ENCODE measurements at places on chromosomes 7 and 10.

GRCh38 chr10:76195654-76196390 lies 764.4 kb downstream of the LRMDA start:
- no peak for DNase-seq
- H3K4me3 ChIP-seq, result no peak overlapping the region
- no peak overlapping the region for H3K27ac ChIP-seq
- H3K27me3 ChIP-seq, result no peaks in the 10 kb centered on the region
- H3K36me3 ChIP-seq, result no peaks in the 10 kb centered on the region
- H3K4me1 ChIP-seq, result peaks cover 12% of the 10 kb centered on the region

GRCh38 chr7:121178869-121179497 lies 149.8 kb upstream of the WNT16 start:
- no peaks in the 10 kb centered on the region for H3K27me3 ChIP-seq
- no peaks in the 10 kb centered on the region for H3K4me1 ChIP-seq
- no peaks in the 10 kb centered on the region for H3K36me3 ChIP-seq
- no peak for DNase-seq
- H3K27ac ChIP-seq, result no peak overlapping the region

- no peak for DNase-seq
- no peaks in the 10 kb centered on the region for H3K27me3 ChIP-seq
- H3K27ac ChIP-seq, result no peak overlapping the region
- H3K4me3 ChIP-seq, result no peak overlapping the region
- H3K36me3 ChIP-seq, result no peaks in the 10 kb centered on the region
Measured at GRCh38 chr7:86339051-86339450, 304.7 kb upstream of the GRM3 start.

DNA sequence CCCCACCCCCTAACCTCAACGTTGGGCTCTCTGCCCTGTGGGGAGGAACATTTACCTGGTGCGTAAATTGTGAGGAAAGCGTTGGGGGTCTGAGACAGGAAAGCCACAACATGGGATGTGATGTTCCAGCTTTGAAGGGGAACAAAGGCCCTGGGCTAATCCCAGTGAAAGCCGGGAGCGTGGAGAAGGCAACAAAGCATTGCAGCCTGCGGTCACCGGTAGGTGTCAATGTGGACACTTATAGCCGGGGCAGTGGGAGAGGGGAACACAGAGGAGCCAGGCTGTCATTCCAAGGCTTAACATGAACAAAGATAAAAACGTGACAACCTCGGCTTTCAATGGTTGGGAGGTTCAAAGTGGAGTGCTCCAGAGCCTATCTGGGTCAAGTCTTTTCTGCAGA lies 12.7 kb downstream of the PTF1A start:
- no peak overlapping the region for H3K4me3 ChIP-seq
- no peaks in the 10 kb centered on the region for H3K36me3 ChIP-seq

GRCh38 chr7:129828989-129829736 lies 123.6 kb downstream of the UBE2H start:
- H3K4me3 ChIP-seq, result no peak overlapping the region
- peaks cover 50% of the 10 kb centered on the region for H3K4me1 ChIP-seq
- no peak for DNase-seq
- H3K27ac ChIP-seq, result peak overlapping the region; percentile 72

DNA sequence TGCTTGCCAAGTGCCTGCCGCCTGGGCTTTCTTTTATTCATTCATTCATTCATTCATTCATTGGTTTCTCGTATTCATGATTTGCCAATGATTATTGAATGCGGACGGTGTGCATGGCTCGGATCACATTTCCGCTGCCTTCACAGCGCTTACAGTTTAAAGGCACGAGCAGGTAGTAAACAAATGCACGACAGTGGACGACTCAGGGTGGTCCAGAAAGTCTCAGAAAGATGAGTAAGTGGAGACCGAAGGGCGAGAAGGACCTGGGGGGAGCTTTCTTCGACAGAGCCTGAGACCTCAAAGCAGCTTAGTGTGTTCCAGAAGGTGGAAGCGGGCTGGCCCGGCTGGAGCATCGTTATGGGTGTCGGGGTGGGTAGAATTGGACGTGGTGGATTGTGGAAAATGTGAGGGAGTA lies 506 bp downstream of the MCM10 start:
- H3K4me1 ChIP-seq, result no peaks in the 10 kb centered on the region
- H3K36me3 ChIP-seq, result no peaks in the 10 kb centered on the region
- no peak overlapping the region for H3K27ac ChIP-seq
- no peaks in the 10 kb centered on the region for H3K27me3 ChIP-seq

DNA sequence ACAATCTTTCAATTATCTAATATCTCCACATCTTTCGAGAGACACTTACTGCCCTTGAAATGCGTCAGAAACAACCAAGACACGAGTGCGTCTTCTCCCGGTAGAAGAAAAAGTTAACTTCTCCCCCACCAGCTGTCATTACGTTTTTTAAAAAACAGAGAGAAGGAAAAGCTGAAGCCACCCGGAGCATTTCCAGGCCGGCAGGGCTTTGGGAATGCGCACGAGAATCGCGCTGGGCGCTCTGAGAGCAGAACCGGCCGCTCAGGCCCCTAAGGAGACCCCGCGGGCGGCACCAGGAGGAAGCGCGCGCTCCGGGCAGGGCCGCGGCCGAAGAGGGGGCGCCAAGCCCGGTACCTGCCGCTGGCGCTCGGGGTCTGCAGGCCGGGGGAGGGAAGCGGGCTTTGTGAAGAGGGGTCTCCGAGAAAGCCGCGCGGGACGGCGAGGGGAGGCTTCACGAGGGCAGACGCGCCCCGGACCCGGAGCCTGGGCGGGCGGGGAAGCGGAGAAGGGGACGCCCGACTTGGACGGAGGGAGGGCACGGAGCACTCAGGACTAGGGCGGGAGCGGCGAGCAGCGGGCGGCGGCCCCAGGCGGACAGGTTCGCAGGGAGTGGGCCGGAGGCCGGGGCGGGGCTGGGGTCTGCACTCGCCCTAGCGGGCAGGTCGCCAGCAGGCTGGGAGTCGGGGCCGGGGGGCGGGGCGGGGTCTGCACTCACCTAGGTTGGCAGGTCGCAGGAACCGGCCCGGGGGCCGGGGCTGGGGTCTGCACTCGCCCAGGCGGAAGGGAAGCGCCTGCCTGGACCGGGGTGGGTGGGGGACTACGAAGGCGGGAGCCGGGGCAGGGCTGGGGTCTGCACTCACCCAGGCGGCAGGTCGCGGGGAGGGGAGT lies 932 bp downstream of the ESYT2 start:
- H3K4me1 ChIP-seq, result peaks cover 40% of the 10 kb centered on the region
- DNase-seq, result peak; percentile 85
- H3K27ac ChIP-seq, result peak overlapping the region; percentile 100
- H3K4me3 ChIP-seq, result peak overlapping the region; percentile 93

DNA sequence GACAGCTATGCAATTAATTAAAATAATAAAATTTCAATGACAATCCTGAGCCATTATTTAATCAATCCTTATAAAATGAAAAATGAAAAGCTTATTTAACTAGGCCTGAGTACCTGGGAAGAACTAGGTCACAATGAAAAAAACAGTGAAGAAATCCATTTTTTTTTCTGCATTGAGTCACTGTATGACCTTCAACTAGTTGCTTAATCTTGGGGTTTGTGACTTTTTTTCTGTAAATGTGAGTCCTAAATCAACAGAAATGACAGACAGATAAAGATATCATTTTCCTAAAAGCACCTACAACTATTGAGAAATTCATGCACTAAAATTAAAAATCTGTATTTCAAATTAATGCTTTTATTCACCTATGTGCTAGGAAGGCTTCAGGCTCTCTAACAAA lies 96.8 kb downstream of the TMEM26 start:
- no peaks in the 10 kb centered on the region for H3K36me3 ChIP-seq
- DNase-seq, result no peak
- no peak overlapping the region for H3K27ac ChIP-seq
- H3K4me3 ChIP-seq, result no peak overlapping the region

- H3K4me1 ChIP-seq, result no peaks in the 10 kb centered on the region
- H3K27ac ChIP-seq, result no peak overlapping the region
- H3K27me3 ChIP-seq, result peaks cover 4% of the 10 kb centered on the region
- no peaks in the 10 kb centered on the region for H3K36me3 ChIP-seq
- DNase-seq, result no peak
Measured at GRCh38 chr7:128703609-128704241, 31.6 kb downstream of the GARIN1A start.

GRCh38 chr10:3045471-3046209 lies 21.7 kb upstream of the PFKP start:
- peak; percentile 76 for DNase-seq
- H3K27me3 ChIP-seq, result no peaks in the 10 kb centered on the region
- H3K4me1 ChIP-seq, result peaks cover 43% of the 10 kb centered on the region
- no peaks in the 10 kb centered on the region for H3K36me3 ChIP-seq

Measured in sigmoid colon (tissue), 7 donors.